BJ (cell line): ENCODE measurements at places on chromosomes 6 and 20. TPM values are rescaled to one million over a fixed set of nuclear protein-coding genes. Genes with fewer than 3 reads are reported as not detected.
A peak's percentile ranks its signal among the peaks of the same experiment; 100 is the strongest.

GRCh38 chr20:42779216-42779615 lies 410.5 kb downstream of the PTPRT start:
- no peak for DNase-seq

GRCh38 chr6:43246301-43247113 lies 3.2 kb downstream of the TTBK1 start:
- DNase-seq: no peak

GRCh38 chr20:38126146-38126921 lies 38.7 kb downstream of the TGM2 start:
- DNase-seq: no peak

DNA sequence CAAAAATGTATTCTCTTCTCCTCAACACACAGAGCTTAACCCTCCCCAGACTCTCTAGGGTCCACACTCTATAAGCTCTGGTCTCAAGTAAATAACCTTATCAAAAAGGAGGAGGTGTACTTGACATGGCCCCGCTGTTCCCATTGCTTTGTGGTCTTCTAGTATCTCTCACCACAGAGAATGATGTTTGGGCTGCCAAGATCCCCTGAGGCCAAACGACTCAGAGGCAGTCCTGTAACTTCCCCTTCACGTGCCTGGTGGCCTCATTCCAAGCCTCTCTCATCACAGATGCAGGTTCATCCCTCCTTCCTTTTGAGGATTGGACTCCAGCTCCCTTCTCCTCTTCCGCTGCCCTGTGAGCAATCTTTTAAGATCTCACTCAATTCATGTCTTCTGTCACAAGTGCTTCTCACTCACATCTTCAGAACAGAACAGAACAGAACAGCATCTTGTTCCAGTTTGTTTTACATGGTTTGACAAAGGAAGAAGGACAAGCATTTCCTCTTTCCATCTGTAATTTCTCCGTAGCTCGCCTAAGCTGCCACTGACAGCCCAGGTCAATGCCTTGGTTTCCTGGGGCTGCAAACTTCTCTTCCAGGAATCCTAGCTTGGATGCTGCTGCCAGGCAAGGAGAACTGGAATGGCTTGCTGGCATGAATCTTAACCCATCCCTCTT lies 541.5 kb downstream of the CD83 start:
- DNase-seq: peak; percentile 47

DNA sequence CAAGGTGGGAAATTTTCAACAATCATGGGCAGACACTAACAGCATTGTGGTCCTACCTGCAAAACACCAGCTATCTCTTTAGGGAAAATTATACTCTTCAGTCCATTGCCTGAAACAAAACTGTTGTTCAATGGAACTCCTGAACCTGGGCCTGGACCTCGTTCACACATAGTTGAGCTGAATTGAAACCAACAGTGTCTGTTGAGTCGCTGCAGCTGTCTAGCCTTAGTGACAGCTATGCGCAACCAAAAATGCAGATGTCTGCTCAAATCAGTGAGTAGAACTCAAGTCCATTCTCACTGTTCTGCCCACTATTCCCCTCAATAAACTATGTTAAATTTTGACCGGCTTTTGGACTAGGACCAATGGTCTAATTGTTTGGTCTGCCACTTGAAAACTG lies 286.2 kb downstream of the TFAP2A start:
- no peak for DNase-seq

The IRAK1BP1 gene
- 1.4 and 2.9 TPM in 2 replicates for polyA plus RNA-seq
